ENCODE measurements at places on chromosomes 6 and 20. TPM values are rescaled to one million over a fixed set of nuclear protein-coding genes. Genes with fewer than 3 reads are reported as not detected.

SIGLEC1 gene
- 2.9 TPM for total RNA-seq

DNA sequence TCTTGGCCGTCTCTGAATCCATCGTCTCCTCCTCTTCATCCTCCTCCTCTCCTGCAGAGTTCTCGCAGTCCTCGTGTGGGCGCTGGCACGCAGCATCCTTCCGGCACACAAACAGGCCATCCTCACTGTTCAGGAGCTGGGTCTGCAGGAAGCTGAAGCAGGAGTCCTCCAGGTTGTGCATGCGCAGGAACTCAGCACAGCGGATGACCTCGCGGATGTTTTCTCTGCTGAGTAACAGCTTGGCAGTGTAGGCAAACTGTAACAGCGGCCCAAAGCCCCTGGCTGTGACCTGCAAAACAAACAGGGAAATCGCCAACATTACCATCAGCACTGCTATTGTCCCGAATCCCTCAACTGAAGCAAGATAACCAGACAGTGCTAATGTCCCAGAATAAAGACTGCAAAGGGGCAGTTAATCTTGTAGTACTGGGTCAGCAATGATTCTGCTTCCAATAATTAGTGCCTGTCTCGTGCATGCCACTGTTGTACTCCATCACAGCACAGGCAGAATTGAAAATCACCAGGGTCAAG, 57.4 kb downstream of the GJA10 start:
- DNase-seq, result no peak

DNA sequence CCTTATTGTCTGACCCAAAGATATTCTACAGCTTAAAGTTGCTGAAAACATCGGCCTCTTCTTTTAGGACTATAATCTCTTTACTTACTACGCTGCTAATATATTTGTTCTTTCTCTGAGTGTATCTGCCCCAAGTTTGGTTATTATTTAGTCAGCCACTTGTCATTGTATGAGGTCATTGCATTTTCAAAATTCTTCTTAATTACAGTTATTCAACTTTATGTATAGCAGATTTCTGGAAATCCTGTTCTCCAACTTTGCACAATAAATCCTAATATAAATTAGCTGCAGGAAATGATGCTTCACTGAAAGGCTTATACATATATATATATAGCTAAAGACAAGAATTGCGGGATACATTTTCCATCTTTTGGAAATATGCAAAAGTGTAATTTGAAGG, 88.5 kb upstream of the HIVEP1 start:
- DNase-seq, result no peak

APOM gene
- total RNA-seq, result 7.2 TPM

DNA sequence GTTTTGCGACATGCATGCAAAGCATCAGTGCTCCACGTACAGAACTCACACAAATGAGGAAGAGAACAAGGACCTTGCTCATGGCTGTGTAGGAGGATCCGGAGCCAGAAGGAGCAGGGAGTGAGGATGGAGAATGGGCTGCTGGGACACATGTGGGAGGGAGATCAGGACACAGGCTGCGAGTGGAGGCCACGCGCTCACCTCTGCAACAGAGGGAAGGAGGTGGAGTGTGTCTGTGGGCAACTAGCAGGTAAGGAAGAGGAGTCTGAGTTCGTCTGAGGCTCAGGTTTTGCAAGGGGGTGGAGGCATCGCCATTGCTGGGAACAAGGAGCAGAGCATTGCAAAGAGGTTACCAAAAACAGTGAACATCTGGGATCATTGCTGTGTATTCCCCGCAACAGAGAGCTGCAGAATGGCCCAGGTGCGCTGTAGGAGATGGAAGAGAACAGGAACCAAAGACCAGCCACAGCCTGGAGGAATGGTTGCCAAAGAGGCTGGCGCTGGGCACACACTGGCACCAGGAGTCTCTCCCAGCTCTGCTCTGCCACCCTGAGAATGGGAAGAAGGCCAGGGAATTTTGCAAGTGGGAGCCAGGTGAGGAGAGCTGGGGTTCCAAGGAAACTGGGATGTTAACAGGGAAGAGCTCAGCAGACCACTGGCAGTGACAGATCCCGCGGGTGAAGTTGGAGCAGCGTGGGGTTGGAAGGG, 90.0 kb upstream of the RPS6KA2 start:
- no peak for DNase-seq

- no peak for DNase-seq
These were observed 76.4 kb upstream of the FLRT3 start for GRCh38 chr20:14413835-14414234.

DNA sequence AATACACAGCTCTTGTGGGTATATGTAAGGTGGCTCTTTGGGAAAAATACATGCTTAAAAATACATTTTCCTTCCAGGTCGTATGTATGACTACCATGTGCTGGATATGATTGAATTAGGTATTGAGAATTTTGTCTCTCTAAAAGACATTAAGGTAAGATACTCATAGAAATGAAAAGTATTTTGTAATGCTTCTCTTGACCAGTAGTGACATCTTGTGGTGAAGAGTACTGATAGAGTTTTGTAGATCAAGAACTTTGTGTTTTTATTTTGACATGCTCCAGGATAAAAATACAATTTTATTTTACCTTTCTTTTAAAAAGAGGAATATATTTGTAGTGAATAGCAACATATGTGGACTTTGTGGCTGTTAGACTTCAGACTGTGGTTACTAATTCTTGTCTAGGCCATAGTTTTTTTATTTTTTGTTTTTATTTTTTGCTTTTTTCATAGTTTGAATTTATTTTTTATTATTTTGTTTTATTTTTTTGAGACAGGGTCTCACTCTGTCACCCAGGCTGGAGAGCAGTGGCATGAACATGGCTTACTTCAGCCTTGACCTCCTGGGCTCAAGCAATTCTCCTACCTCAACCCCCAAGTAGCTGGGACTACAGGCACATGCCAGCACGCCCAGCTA, 17.9 kb downstream of the RPF2 start:
- no peak for DNase-seq

ANKRD6 gene
- 3.2 TPM for total RNA-seq

DNA sequence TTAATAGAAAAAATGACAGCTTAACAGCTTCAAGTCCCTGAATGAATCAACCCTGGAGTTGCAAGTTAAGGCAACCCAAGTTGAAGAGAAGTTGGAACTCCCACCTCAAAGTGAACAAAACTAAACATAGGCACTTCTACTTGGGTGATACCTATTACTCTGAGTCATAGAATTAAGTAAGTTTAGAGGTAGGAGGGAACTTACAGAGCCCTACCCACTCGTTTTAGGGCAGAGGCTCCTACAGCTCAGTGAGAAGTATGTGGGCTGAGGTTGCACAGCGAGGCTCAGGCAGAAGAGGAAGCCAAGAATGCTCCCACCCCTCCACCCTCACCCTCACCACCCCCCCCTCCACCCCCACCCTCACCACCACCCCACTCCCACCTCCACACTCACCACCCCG, 42.2 kb downstream of the NFATC2 start:
- peak; percentile 67 for DNase-seq

DNA sequence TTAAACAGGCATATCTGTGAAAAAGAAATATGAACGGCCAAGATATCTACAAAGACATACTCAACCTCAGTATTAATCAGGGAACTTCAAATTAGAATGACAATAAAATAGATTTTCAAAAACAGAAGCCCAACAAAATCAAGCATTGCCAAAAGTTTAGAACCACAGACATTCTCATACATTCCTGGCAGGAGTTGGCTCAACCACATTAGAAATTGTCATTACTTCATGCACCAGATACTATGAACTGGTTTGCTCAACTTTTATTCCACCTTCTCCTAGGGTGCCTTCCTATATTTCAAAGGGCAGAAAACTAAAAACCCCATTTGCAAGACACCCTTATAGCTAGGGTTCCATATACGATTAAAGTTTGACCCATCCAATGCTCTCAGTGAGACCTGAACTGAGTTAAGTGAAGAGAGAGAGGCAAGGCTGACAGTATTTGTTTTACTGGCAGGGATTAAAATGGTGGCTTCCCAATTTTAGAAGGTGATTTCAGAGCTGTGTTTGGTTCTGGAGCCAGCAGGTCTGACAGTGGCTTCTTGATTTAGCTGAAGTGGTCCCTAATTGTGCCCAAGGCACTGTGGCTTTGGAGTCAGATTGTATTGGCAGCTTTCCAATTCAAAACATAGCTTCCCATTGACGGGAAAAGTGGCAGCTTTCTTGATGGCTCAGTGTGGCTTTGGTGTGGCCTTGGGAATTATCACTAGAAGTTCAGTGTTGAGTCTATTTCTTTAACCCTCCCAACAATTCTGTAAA, 77.1 kb upstream of the CDYL start:
- DNase-seq, result no peak

DNA sequence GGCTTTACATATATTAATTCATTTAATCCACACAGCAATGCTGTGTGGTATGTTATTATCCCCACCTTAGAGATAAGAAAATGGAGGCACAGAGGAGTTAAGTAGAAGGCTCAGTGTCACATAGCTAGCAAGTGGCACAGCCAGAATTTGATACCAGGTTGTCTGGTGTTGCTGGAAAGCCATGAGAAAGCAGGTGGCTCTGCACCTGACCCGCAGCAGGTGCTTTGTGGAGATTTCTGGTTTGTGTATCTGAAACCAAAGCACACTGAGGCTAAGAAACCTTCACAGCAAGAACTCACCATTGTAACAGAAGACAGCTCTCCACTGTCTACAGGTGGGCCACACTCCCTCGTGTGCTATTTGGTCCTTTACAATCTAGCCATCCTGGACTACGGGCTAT, 7.5 kb downstream of the ELMO2 start:
- no peak for DNase-seq

GRCh38 chr20:19851861-19852260, 93.8 kb downstream of the RIN2 start:
- no peak for DNase-seq

GRCh38 chr20:10314198-10314597, 95.6 kb downstream of the SNAP25 start:
- no peak for DNase-seq

- no peak for DNase-seq
These were observed 13.9 kb downstream of the ZNF831 start for GRCh38 chr20:59177266-59178250.

GRCh38 chr6:17584241-17584803, 15.8 kb upstream of the FAM8A1 start:
- peak; percentile 37 for DNase-seq

PHACTR3 gene
- total RNA-seq, result 7.2 TPM

- DNase-seq, result no peak
These were observed 28.3 kb downstream of the PREX1 start for GRCh38 chr20:48799328-48800105.

- no peak for DNase-seq
These were observed 46.6 kb upstream of the SLC9A8 start for GRCh38 chr20:49765846-49766541.

SLC22A16 gene
- 0.17 TPM for total RNA-seq

CDSN gene
- total RNA-seq, result 651 TPM

SLC4A11 gene
- 4.5 TPM for total RNA-seq

C20orf204 gene
- 0.68 TPM for total RNA-seq

GUCA1A gene
- not detected for total RNA-seq

All from lower leg skin (tissue), 4 donors.